ENCODE measurements at places on chromosomes 3 and 15.

- no peak for DNase-seq
These were observed 25.7 kb downstream of the SPATA12 start for GRCh38 chr3:57086201-57086600.

- DNase-seq = no peak
These were observed 57.8 kb upstream of the C15orf39 start for GRCh38 chr15:75143738-75144334.

- no peak for DNase-seq
These were observed 53.7 kb downstream of the NMD3 start for GRCh38 chr3:161274691-161275298.

DNA sequence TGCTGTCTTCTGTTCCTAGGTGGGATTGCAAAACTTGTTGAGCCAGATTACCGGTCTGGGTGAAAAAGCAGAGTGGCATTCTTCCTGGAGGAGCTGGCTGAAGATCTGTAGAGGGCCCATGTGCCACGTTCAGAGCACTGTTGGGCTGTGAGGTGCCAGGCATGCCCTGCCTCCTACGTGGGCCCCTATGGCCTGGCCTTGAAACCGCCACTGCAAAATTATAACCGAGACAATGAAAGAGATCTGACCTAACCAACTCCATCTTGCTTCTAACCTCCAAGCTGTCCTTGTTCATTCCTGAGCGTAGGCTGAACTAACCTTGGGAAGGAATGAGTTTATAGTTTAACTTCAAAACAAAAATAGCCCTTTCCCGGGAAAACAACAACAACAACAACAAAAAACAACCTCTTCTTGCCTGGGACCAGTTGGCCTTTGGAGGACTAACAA, 1.4 kb upstream of the ACAD9 start:
- DNase-seq = no peak

DNA sequence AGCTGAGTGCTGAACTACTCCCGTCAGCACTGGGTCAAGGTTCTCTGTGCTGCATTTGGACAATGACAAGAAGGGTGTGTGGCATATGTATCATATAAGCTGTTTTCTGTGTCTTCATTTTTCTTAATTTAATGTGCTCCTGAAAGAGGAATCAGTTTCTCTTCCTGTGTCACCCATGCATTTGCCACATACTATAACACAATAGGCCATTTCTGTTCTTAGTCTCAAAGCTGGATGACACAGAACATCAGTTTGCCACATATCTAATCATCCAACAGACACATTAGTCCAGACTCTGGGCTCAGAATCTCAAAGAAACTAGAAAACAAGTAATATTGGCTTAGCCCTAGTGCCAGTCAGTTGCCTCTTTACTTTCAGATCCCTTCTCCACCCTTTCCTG, 34.1 kb downstream of the CEP19 start:
- no peak for DNase-seq

- no peak for DNase-seq
These were observed 65.8 kb upstream of the LEKR1 start for GRCh38 chr3:156760333-156760732.

- DNase-seq = no peak
These were observed 1099.3 kb upstream of the EPHA6 start for GRCh38 chr3:95715128-95715527.

DNA sequence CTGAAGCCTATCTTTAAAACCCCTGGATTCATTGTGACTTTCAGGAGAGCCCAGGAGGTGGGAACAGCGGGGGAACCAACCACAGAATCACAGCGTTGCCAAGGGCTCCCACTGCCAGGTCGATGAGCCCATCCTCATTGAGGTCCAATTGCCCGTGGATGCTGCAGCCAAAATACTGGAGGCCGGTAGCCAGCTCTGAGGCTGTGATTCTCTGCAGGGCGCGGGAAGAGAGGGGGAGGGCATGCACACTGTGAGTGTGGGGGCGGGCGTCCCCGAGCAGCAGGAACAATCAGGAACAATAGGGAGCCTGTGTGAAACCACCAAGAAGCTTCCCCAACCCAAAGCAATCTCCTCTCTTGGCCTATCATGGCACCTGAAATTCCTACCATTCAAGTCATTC, 53.4 kb downstream of the FEM1B start:
- DNase-seq = no peak

DNA sequence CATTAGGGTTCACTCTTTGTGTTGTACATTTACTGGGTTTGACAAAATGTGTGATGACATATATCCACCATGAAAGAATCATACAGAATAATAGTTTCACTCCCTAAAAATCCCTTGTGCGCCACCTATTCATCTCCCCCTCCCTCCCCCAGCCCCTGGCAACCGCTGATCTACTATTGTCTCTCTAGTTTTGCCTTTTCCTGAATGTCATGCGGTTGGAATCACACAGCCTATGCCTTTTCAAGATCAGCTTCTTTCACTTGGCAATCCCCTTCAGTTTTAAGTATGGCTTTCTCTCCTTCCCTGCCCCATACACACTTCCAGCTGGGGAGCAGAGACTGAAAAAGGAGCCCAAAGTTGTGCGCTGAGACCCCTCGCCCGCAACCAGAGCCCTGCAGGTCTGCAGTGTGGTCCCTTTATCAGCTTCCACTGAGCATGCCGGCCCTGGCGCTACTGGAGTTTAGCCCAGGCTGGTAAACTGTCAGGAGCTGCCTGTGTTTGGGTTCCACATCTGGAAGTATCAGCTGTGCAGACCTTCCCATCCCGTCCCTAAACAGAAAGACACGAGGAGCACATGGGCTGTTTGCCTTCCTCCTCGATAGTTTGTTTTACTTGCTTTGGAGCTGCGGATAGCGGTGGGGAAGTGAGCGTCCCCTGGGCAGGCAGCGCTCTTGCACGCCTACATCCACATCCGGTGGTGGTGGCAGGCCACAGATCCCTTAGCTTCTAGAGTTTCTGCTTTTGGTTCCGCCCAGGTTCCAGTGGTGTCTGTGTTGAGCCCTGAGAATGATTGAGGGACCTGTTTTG, 12.3 kb downstream of the BOC start:
- DNase-seq = no peak

GRCh38 chr15:88375234-88375927, 91.8 kb downstream of the MRPL46 start:
- DNase-seq = no peak

- DNase-seq = no peak
These were observed 146.1 kb upstream of the THBS1 start for GRCh38 chr15:39434751-39435238.

GRCh38 chr3:147218965-147219364, 187.4 kb downstream of the ZIC4 start:
- no peak for DNase-seq

DNA sequence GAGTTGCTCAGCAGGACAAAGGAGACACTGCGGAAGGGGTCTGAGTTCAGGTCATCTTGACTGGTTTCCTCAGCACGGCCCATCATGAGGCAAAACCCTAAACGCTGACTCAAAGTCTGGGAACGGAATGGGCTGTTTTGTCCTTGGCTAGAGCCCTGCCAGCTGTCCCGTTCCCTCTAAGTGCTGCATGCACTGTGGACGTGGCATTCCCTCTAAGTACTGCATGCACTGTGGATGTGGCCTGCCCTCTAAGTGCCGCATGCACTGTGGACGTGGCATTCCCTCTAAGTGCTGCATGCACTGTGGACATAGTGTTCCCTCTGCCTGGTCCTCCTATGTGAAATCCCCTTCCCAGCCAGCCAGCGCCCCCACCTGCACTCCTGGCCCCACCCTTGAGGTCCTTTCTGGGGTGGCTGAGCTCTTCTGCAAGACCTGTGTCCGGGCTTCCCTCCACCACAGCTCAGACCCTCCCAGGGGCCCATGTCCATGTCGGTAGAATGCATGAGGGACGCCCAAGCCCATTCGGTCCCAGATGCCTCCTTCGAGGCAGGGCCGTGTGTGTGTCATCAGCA, 36.7 kb downstream of the TM2D3 start:
- DNase-seq = no peak

DNA sequence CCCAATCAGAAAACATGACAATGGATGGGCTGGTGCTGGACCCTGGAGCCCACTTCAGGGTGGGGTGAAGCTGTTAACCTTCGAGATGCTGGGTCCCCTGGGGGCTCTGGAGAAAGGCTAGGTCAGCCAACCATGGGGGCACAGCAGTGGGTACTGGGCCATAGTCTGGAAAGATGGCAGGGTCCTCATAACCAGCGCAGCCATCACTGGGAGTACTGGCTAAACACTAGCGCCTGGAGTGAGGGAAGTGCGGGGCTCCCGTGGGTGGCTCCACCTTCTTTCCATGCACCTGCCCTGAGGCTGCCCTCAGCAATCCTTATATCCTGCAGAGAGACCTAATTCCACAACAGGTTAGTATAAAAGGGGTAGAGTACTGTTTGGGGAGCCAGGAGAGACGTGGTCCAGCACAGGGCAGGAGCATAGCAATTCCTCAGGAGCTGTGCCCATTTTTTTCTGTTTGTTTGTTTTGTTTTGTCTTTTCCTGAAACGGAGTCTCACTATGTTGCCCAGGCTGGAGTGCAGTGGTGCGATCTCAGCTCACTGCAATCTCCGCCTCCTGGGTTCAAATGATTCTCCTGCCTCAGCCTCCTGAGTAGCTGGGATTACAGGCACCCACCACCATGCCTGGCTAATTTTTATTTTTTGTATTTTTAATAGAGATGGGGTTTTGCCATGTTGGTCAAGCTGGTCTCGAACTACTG, 122.6 kb upstream of the MEF2A start:
- DNase-seq = no peak

GRCh38 chr3:98612996-98613517, 19.6 kb upstream of the CPOX start:
- DNase-seq = no peak

DNA sequence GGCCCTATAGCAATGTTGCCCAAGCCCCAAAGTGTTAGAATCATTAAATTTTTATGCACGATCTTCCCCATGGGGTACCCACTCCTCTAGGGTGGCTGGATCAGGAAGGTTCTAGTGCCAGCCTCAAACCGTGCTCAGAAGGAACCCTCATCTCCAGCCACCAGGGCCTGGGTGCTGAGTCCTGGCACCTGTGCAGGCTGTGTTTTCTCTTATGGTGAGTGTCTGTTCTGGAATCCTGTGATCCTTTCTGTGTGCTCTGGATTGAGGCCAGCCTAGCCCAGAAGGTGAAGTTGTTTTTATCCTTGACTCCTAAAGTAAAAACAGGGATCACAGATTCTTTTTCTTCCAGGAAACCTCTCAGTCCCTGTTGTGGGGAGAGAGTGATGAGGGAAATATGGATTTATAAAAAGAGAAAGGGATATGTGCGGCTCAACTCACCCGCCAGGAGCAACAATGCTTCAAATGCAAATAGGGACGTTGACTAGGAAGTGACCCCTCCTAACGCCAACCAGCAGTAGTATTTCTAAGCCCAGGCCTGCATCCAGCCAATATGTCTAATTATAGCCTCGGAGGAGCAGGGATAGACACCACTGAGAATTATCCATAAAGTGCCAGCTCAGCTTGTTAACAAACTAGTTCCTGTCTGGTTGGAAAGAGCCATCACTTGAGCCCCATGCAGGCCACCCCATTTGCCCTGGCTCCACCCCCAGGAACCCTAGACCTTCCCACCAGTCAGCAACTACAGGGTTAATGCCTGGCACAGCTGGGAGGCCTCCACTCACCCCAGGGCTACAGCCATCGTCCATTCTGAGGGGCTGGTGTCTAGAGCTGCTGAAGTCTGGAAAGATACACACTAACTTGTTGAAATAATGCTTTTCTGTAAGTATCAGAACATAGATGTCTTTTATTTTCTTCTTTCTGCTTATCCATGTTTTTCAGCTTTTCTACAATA, 513.5 kb upstream of the PROK2 start:
- DNase-seq = no peak

- DNase-seq = no peak
These were observed 15.1 kb downstream of the KNG1 start for GRCh38 chr3:186732169-186732766.

DNA sequence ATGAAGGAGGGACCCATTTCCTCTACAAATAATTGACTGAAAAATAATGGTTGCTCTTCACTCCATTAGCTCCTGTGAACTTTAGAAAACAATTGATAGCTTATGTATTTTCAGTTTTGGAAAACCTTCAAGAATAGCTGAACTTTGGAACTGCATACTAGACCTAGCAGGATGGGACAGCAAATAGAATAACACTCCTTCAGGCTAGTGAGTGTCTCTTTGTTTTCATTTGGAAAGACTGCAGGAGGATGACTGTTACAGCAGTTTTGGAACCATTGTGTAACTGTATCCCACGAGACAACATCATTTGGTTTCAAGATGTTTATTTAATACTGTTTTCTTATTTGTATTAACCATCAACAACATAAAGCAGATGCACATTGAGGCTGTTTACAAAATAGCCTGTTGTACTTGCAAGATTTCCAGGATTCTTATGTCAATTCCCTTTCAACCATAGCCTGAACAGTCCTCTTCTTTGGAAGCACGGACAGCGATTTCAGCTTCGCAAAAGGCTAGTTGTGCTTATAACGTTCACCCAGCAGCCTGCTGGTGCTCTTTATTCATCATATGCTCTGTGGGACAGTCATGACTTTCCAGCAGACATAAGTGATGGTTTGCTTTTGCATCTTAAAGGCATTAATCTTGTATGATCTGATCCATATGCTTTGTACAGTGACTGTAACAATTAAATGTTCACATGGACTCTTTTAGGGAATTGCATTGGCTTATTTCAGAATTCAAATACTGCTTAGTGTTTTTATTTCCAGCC, 335.5 kb downstream of the IL5RA start:
- DNase-seq = no peak
